Brain (organoid and tissue), 16 donors: ENCODE measurements at places on chromosomes 2 and 18.

DNA sequence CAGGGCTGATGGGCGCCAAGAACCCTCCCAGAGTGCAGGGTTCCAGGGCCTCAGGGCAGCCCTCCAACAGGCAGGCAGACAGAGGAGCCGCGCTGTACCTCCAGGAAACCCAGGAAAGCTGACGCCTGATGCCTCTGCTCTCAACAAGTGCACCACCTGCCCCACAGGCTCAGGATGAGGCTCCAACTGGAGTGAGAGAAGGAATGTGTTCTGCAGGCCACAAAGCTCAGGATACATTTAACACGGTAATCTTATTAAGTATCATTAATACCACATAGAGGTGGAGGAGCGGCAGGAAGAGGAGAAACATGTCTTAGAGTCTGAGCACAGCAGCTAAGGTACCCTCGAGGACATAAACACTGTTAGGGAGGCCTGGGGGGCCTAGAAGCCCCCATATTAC lies 155.9 kb upstream of the CAPN13 start:
- no peak for DNase-seq

DNA sequence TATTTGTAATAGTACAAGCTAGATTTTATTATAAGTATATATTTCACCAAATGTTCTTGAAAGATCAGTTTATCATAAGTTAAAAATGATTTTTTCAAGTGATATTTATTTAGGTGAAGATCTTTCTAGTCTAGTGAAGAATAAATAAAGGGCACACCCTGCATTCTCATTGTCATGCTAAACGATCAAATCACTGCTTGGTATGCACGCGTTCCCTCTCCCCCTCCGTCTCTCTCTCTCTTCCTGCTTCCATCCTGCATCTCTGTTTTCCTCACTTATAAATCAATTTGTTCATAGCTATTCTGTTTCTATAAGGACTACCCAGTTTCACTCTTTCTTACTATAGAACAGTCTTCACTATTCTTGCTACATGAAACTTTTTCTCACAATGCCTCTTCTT lies 1067.4 kb downstream of the LRP1B start:
- DNase-seq, result no peak

- DNase-seq, result no peak
Observed at GRCh38 chr2:105748566-105748965, 3.9 kb downstream of the NCK2 start.

GRCh38 chr2:12010779-12011178 lies 264.3 kb downstream of the LPIN1 start:
- DNase-seq, result no peak

DNA sequence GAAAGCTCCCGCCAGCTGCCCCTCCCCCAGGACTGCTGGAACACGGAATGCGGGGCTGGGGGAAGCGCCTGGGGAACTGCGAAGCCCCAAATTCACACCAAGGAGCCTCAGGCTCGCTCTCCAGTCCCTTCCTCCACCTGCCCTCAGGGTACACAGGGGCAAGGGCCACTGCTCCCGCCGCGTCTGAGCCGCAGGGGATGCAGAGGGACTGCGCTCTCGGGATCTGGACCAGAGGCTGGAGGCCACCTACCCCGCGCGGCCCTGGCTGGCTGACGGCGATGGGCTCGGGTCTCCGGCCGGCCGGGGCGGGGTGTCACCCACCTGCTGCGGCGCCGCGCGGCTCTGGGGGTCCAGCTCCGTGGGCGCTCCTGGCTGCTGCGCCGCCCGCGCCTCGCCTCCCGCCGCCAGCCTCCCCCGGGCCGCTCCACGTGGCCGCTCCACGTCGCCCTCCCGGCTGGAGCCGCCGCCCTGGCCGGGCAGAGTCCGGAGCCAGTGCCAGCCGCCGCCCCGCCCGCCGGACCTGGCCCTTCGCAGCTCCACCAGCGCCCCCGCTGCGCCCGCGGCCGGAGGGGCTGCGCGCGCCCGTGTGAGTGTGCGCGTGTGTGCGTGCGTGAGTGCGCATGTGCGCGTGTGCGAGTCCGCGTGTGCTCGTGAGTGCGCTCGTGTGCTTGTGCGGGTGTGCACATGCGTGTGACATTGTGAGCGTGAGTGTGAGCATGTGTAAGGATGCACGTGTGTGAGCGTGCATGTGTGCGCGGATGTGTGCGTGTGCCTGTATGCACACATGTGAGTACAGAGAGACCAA lies at the start of gene CGREF1:
CGREF1 (minus strand) TSS at position 604 of the 805 bp plus-strand sequence. CDS start 14,762 bp downstream, outside the sequence.
- DNase-seq, result peak; percentile 85

- DNase-seq, result no peak
Observed at GRCh38 chr2:174198846-174199564, 49.3 kb downstream of the OLA1 start.

DNA sequence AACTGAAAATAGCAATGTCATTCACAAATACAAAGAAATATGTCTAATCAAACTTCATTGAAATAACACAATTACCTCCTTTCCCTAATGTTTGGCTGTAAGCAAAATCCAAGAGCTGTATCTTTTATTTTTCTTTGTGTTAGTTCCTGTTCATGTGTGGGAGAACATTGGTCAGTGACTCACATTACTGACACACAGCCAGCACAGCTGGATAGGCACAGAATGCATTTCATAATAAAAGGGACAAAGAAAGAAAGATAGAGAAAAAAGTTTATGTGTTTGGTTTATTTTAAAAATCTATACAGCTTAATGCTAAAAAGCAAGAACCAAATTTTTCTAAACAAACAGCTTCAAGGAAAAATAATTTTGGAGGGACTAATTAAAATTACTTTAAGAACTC lies 185.6 kb upstream of the COL3A1 start:
- DNase-seq, result no peak

GRCh38 chr2:199381531-199381930 lies 76.2 kb downstream of the SATB2 start:
- DNase-seq, result no peak

DNA sequence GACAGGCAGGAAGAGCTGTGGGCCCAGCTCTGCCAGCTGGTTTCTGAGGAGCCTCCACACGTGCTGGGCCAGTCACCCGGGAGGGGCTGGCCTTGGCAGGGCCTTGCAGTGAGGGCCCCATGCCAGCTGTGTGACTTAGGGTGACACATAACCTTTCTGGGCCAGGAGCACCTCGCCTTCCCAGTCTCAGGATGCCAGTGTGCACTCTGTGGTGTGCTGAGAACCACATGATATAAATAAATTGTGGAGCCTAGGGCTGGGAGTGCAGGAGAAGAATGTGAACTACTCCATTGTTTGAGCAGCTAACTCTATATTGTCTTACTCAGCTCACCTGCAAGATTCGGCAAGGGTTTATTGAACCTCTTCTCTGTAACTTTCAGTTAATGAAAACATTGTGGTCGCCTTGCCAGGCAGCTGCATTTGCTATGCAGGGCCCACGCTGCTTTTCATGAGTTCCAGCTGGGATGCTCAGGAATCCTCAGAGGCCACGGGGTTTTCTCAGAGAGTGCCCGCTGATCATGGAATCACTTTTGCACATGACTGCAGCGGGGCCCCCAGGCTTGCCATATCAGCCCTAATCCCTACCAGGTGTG lies 222.3 kb downstream of the SH3RF3 start:
- DNase-seq, result no peak

GRCh38 chr18:62883937-62884735 lies 168.8 kb downstream of the PHLPP1 start:
- peak; percentile 22 for DNase-seq

DNA sequence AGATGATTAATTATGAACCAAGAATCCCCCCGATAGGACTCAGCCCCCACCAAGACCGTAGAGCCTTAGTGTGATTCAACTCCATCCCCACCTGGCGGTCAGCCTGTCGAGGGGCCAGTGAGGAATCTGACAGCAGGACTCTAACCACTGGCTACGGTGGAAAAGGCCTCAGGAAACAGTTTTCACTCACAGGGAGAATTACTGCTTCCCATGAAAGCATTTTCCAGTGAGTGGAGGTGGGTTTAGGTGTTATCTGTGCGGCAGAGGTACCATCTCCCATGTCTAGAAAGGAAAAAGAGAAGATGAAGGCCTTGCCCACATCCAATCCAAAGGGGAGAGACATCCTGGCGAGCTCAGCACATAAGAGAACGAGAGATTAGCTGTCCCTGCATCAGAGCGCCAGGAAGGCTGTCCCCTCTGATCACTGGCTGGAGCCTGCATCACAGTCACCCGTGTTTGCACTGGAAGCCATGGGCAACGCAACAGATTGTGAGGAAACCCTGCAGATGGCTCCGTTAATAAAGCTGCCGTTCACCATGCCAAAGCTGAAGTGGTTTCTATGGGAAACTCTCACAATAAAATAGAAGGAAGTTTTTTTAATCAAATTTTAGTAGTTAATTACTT lies 22.3 kb downstream of the COX7A2L start:
- peak; percentile 53 for DNase-seq

GRCh38 chr18:22828171-22828570 lies 105.0 kb upstream of the RBBP8 start:
- DNase-seq, result no peak

- DNase-seq, result no peak
Observed at GRCh38 chr2:81445176-81445575, 1140.6 kb upstream of the LRRTM1 start.

DNA sequence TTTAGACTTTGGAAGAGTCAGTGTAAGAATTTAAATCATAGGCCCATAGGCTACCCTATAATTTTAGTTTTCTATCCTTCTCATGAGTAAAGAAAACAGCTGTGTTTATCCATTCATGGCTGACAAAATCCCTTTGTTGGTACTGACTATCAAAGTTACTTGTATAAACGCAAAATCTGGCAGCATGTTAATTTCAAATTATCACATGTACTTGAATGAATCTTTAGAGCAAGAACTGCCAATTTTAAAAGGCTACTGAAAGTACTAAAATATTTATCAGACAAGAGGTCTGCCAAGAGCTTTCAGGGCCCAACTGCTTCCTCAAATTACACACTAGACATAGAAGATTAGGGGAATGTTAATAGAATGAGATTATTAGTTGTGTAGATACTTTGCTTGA lies 66.6 kb downstream of the MYL12B start:
- DNase-seq, result no peak

DNA sequence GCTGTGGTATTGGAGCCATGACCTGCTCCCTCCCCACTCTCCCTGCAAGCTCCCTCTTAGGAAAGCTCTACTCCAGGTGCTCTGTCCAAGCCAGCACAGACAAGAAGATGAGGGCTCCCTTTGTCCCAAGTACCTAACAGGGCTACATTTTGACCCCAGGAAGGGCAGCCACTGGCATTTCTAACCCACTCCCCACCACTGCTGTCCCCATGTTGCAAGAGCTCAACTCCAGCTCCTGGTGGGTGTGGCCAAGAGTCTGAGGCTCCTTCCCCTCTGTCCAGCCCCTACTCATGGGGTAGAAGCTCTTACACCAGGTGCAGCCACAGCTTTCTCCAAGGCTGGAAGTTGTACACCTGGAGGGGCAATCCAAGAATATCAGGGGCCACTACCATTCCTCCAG lies 127.0 kb upstream of the NPAS2 start:
- DNase-seq, result no peak

- DNase-seq, result peak; percentile 58
Observed at GRCh38 chr18:9712611-9713010, 4.5 kb downstream of the RAB31 start.

DNA sequence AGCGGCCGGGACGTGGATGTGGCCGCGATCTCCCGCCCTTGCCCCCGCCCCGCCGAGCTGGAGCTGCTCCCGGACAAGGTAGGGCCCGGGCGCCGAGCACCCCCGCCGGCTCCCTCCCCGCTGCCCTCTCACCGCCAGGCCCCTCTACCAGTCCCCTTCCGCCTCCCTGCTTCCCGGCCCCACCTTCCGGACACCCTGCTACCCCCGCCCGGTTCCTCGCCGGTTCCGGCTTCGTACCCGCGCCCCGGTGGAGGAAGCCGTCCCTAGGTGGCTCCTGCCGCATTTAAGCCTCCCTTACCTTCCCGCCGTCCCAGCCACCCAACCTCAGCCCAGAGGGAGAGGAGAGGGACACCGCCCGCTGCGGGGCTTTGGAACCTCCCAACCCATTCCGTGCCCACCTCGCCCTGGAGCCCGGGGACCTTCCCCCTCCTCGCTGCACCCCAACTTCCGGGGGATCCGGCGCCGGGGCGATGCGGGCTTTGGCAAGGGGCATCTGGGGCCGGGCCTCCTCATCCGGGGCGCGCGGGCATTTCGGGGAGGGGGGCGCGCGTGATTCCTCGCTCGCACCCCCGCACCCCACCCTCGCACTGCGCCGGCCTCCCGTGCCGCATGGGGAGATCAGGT lies 475 bp downstream of the B3GNT2 start:
- DNase-seq, result peak; percentile 48

GRCh38 chr2:232456296-232457120 lies 555 bp downstream of the ALPI start:
- DNase-seq, result no peak
